KBM-7 (cell line): ENCODE measurements at places on chromosomes 7 and 10.

DNA sequence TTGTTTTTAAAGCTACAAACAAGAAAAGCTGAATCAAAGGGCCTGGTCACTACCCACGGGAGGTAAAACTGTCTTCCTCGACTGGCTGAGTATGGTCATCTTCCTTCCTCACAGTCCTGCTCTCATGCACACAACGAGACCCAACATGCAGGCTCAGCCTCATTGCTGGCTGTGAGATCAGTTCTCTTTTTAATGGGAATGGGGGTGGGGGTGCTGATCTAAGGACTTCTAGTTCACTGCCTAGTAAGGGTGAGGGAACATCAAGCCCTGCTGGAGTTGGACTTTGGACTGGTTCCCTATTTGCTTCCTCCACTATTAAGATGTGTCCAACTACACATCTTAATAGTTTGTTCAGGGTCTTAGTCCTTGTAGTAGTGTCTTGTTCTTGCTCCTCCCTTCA lies 48.2 kb downstream of the ABCB4 start:
- no peak for DNase-seq

GRCh38 chr7:31108097-31108657 lies 56.1 kb downstream of the ADCYAP1R1 start:
- no peak for DNase-seq

DNA sequence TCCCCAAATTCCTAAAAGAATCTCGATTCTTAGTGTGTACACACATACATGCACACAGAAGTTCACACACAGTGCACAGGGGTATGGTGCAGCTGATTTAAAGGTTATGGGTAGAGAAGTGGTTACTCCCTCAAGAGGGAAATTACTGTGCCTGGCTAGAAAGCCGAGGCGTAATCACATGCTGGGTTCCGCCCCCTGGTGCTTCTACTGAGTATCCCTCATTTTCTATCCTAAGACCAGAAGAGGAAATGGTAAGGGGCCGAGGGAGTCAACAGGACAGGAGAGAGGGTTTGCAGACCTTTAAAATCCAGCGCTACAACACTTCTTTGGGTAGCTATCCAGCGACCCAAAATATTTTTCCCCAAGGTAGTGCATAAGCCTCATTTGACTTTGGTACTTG lies 147.3 kb upstream of the TMEM196 start:
- no peak for DNase-seq

GRCh38 chr7:16189026-16189715 lies 232.2 kb downstream of the CRPPA start:
- DNase-seq, result no peak

DNA sequence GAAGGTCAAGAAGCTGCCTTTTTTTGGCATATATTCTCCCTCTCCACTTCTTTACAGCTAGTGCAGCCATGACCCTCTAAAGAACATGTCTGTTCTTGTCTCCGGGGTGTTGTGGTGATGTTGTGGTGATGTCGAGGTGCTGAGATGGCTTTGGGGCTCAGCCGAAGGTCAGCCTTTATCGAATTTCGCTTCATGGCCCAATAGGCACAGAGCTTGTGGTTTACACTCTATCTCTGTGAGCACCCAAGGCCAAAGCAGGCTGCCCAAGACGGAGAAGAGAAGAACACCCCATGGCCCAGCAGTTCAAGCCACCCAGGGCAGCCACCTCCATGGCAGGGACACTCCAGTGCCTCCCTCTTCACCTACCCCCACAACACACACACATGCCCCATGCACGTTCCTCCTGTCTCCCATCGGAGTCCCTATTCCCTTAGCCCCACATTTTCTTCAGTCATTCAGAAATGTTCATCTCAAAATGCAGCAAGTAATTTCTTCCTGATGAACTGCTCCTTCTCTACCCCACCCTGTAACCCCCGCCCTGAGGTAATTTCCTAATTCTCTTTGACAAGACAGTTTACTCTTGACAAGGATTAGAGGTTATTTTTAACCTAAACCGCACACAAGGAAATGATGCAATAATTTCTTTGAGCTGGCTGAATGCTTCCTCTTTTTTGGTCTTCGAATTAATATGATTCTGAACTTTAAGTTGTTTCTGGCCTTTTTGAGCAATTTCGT lies 18.6 kb upstream of the ADRB1 start:
- peak; percentile 92 for DNase-seq

- no peak for DNase-seq
Observed at GRCh38 chr7:97012365-97013133, 7.2 kb downstream of the DLX6 start.

DNA sequence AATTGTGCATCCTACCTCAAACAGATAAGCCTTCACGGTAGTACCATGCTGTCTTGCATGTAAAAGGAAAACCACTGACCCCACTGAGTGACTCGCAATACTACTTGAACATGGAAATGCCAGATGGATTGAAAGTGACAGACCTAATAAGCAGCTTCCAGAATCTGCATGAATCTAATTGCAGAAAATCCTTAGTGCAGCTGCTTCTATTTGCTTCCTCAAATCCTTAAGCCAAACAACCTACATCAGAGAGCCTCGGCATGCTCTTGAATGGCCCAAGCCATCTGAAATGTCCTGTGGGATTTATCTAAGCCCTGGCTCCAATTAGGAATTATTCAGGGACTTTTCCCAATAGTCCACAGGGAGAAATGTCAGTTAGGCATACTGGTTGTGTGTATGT lies 509.5 kb upstream of the CELF2 start:
- DNase-seq, result no peak

DNA sequence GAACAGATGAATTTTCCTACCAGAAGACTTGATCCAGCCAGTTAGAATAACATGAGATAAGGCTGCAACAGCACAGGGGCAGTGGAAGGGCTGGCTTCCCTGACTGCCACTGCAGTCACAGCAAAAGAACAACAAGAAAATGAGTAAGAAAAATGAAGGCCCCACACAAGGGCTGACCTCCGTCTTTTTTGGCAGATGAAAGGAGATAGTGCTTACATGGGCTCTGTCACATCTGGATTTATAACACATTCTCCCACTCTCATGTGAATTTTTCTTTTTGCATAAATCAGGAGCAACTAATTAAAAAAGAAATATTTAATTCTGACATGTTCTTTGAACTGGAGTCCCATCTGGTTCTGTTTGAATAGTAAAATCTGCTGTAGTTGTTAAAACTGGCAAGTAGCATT lies 99.6 kb downstream of the NRP1 start:
- no peak for DNase-seq

DNA sequence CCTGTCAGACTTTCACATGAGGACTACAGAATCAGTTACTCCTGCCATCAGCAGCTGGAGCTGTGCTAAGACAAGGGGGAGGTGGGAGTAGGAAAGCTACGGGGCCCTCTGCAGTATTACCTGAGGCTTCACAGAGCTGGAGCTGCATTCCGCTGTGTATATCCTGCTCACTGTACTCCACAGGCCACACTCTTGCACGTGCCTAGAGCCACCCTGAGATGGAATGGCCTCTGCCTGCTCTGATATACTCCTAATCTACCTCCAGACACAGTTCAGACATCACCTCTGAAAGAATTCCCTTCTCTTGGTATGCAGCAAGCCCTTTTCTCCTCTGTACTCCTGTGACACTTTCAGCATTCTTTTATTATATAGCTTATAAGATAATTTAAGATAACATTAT lies 34.8 kb downstream of the TRDMT1 start:
- no peak for DNase-seq

- no peak for DNase-seq
Observed at GRCh38 chr10:79152423-79152817, 83.7 kb downstream of the ZMIZ1 start.

GRCh38 chr7:152148706-152149105 lies 123.2 kb downstream of the GALNT11 start:
- no peak for DNase-seq

DNA sequence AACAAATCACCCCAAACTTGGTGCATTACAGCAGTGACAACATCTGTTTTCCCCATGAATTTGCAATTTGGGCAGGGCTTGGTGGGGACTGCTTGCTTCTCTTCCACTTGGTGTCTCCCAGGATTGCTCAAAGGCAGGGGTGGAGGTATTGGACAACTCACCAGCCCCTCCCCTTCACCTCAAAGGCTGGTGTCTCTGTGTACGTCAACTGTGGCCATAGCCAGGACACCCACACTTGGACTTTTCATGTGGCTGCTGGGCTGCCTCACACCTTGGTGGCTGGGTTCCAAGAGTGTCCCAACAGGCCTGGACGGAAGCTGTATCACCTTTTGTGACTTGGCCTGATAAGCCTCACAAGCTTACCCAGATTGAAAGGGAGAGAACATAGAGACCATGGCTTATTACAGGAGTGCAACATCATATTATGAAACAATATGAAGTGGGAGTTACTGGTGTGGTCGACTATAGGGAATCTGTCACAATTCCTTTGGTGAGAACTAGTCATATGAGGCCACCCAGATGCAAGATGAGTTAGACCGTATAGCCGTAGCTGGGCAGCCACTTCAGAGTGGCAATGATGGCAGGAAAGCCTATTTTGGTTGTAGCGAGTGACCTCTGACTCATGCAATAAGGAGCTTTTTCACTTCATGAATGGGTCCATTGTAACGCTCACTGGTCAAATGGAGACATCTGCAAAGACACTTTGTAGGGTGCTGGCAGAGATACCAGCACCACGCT lies 187.6 kb upstream of the ITGB1 start:
- no peak for DNase-seq

DNA sequence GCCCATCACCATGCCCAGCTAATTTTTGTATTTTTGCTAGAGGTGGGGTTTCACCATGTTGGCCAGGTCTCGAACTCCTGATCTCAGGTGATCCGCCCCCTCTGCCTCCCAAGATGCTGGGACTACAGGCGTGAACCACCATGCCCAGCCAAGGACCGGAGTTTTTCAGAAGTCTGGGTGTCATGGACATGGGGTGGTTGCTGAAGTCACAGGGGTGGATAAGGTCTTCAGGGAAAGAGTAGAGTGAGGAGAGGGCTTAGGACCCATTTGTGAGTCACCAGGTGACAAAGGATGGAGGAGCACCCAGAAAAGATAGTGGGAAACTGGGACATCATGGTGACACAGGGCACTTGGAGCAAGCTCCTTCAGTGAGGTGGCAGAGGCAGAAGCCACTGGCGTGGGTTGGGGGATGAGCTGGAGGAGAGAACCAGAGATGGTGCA lies 2.8 kb upstream of the GPRIN2 start:
- DNase-seq, result no peak

DNA sequence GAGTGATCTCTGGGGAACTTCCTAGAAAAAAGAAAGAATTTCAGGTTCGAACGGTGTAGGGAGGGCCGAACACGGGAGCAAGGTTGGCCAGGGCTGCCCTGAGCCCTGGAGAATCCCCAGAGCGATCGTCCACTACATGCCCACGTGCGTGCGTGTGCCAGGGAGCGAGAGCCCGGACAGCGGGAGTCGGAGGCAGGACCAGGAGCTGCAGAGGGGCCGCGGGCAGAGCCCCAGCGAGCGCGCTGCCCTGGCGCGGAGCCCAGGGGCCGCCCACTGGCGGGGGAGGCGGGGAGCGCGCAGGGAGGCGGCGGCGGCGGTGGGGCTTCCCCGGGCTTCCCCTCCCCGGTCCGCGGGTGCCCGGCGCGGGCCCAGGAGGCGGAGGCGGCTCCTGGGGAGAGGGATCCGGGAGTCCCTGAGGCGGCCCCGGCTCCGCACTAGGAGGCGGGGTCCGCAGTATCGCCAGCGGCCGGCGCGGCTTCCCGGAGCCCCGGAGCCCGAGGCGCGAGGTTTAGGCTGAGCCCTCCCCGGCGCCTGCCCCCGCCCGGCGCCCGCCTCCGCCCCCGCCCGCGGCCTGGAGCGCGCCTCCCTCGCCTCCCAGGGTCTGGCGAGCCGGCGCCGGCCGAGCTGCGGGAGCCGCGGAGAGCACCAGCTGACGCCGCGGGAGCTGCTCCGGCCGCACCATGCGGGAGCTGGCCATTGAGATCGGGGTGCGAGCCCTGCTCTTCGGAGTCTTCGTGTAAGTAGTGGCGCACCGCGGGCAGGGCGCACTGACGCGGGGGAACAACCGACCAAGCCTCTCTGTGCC lies at the start of gene PLPP4:
Gene PLPP4 (plus strand): TSS at position 602 of the 805 bp plus-strand sequence. CDS start 79 bp downstream, at position 681.
- DNase-seq, result peak; percentile 28

GRCh38 chr7:15507708-15508107 lies 54.1 kb downstream of the AGMO start:
- no peak for DNase-seq

DNA sequence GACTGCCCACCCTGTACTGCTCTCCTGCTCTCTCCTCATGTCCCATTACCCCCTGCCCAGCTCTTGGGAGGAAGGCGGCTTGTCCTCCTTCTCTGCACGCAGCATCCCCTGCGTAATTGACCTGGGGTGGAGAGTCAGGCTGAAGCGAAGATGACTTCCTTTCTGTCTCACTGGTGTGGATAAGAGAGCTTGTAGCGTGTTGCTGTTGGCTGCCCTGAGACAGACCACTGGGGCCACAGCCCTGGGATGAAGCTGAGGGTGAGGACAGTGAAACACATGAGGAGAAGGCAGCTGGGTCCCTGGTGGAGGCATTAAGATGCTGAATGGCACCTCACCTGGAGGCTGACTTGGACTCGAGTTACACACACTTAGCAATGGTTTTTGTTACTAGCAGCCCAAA lies 310.3 kb upstream of the ZNF32 start:
- DNase-seq, result no peak

- no peak for DNase-seq
Observed at GRCh38 chr10:133401500-133401899, 7.5 kb downstream of the MTG1 start.

- no peak for DNase-seq
Observed at GRCh38 chr10:30057421-30057841, 2.0 kb downstream of the JCAD start.

DNA sequence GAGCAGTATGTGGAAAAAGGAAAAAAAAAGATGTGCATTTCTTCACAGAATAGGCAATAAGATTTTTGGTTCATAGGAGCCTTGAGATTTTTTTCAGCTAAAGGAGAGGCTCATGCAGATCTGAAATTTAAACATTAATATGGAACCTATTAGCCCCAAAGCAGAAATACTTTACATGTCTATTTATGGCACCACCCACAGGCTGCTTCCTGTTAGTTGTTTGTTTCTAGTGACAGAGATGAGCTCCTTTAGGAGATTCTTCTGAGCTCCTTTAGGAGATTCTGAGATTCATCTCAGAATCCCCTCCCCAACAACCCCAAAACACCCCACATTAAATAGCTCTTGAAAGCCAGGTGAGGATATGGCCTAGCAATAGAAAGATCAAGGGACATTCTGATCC lies 27.9 kb upstream of the HPS1 start:
- DNase-seq, result no peak

- no peak for DNase-seq
Observed at GRCh38 chr7:92352009-92352408, 95.3 kb upstream of the GATAD1 start.

DNA sequence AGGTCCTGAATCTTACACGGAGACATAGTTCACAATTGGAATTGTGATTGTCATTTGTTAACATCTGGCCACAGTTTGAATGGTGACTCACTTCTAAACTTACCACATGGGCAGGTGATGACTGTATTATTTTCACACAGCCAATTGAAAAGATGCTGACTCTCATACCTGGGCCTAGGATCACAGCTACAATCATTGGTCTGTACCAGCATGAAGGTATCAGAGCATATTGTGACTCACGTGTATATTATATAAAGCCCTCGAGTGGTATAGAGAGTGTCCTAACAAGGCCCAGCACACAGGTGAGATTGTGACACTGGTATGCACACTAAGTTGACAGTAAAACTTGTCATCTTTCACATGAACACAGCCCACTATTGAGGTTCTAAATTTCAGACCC lies 9.4 kb upstream of the ZNF107 start:
- no peak for DNase-seq
